ENCODE measurements at places on chromosomes 5 and 9.

DNA sequence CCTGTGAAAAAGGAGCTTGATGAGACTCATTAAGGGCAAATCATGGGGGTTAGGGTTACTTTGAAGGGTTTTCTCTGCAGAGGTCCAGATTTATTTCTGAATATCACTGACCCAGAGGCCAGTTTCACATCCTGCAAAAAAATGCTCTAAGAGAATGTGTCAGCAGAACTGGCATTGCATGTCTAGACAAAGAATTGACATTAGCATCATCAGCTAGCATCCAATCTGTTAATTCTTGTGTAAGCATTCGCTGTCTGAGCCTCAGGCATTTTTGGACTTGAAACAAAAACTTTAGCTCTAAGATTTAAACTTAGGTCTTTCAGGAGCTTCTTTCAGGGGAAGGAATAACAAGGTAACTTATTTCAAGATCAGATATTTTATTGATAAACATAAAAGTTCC lies 187.9 kb upstream of the ELL2 start:
- no peak for DNase-seq

- no peak for DNase-seq
Measured at GRCh38 chr5:159331093-159331973, 1.0 kb upstream of the IL12B start.

DNA sequence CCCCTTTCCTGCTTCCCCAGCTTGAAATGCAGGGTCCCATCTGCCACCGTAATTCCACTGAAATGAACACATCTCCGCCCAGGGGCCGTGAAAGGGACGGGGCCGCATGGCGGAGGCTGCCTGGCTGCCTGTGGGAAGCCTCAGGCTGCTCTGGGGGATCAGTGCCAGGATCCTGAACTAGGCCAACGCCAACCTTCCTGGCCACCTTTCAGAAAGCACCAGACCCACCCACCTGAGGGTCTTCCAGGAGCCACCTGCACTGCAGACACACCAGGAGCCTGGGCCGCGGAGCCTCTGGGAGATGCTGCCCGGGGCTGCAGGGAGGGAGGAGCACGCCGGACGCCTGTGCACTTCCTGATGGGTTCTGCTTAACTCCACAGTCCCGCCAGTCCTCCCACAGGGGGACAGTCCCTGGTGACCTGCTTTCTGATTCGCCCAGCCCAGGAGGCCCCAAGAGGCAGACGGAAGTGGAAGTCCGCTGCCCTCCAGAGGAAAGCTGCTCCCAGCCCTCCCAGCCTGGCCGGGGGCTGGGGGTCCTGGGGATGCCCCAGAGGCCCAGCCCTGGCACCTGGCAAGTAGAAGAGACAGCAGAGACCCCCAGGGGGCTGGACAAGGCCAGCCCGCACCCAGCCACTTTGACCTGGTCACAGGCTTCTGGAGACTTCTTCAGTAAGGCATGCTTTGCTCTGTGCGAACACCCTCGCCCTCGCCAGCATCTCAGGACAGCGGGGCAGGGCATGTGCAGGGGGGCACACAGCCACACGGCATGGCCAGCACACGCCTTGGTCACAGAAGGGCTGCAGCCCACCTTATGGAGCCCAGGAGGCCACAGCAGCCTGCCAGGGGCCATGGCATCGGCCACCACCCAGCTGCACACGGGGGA lies at the start of gene CARD9:
CARD9 (minus strand) TSS at position 370 of the 883 bp plus-strand sequence. CDS start 1,591 bp downstream, outside the sequence.
- no peak for DNase-seq

GRCh38 chr9:133568186-133568585 lies 33.7 kb downstream of the ADAMTSL2 start:
- no peak for DNase-seq

- no peak for DNase-seq
Measured at GRCh38 chr5:89080467-89081116, 197.6 kb upstream of the MEF2C start.

GRCh38 chr9:111783857-111784256 lies 10.9 kb downstream of the SHOC1 start:
- DNase-seq, result no peak

DNA sequence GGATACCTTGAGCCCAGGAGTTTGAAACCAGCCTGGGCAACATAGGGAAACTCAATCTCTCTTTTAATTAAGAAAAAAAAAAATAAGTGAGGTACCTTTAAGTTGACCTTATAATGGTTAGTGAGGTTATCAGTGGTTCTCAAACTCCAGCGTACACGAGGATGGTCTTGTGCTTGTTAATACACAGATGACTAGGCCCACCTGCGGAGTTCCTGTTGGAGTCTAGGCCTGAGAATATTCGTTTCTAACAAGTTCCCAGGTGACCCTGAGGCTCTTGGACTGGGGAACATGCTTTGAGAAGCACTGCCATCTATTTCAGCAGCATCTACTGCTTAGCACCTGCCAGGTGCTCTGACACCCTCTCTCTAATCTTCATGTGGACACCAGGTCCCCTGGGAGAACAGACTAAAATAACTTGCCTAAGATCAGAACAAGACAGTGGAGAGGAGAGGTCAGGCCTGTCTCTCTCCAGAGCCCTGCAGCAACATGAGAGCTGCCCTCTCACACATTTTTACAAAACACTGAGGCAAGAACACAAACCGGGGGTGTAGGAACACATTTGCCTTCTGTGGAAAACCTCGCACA lies 24.6 kb downstream of the TLE1 start:
- no peak for DNase-seq

- DNase-seq, result no peak
Measured at GRCh38 chr5:82301190-82301589, 23.0 kb upstream of the RPS23 start.

DNA sequence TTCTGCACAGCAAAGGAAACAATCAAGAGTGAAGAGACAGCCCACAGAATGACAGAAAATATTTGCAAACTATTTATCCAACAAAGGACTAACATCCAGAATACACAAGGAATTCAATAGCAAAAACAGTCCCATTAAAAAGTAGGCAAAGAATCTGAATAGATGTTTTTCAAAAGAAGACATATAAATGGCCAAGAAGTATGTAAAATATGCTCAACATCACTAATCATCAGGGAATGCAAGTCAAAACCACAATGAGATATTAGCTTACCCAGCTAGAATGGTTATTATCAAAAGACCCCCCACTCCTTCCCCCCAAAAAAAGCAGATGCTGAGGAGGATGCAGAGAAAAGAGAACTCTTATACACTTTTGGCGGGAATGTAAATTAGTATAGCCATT lies 13.4 kb upstream of the OR13C8 start:
- no peak for DNase-seq

- no peak for DNase-seq
Measured at GRCh38 chr5:75040973-75041372, 11.4 kb downstream of the GCNT4 start.

- no peak for DNase-seq
Measured at GRCh38 chr5:89117124-89117644, 234.2 kb upstream of the MEF2C start.

DNA sequence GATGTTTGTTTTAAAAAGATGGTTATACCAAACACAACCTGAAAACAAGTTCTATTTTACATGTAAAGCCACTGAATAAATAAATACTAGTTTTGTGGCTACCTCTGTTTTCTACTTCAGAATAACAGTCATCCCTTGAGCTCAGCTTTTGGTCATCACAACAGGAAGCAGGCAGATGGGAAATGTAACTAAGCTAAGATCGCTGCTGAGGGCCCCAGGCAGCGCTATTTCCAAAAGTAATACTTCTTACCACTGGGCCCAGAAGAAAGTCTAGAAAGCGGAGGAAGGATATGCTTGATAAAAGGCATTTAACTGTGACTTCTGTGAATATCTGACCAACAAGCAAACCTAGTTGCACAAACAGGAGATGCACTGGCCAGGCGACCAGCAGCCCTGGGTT lies 61.4 kb downstream of the SERINC5 start:
- DNase-seq, result no peak

GRCh38 chr9:22214021-22214420 lies 204.9 kb upstream of the CDKN2B start:
- DNase-seq, result no peak
